Spinal cord (tissue), 10 donors: ENCODE measurements at places on chromosomes 11 and 22. TPM values are rescaled to one million over a fixed set of nuclear protein-coding genes. Genes with fewer than 3 reads are reported as not detected.

GRCh38 chr11:61834278-61835048 is 6.4 kb downstream of the FADS2 start:
- peaks cover 59% of the 10 kb centered on the region for H3K4me1 ChIP-seq
- peaks cover 45% of the 10 kb centered on the region for H3K36me3 ChIP-seq
- no peaks in the 10 kb centered on the region for H3K27me3 ChIP-seq
- H3K27ac ChIP-seq, result peak overlapping the region; percentile 88

DNA sequence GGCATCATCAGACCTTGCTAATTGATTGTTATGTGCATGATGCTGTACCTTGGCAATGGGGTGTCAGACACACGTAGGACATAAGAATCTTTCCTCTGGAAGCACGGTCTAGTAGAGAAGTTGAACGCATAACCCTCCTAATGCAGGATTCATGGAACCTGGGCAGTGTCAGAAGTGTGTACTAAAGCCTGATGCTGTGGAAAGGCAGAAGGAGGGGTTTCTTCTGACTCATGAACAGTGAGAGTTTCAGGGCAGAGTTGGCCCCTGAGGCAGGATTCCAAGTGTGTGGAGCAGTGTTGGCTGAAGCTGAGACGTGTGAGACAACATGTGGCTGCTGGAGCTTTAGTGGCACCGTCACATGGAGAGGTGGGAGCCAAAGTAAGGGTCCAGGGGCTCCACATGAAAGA is 3.5 kb downstream of the PANX1 start:
- H3K4me1 ChIP-seq, result peaks cover 38% of the 10 kb centered on the region
- H3K4me3 ChIP-seq, result no peak overlapping the region
- no peak overlapping the region for H3K27ac ChIP-seq
- no peaks in the 10 kb centered on the region for H3K36me3 ChIP-seq
- H3K27me3 ChIP-seq, result no peaks in the 10 kb centered on the region
- no peak for DNase-seq

The POU2AF3 gene
- polyA plus RNA-seq, result 2.7 TPM

- H3K4me3 ChIP-seq, result no peak overlapping the region
- H3K36me3 ChIP-seq, result no peaks in the 10 kb centered on the region
- H3K4me1 ChIP-seq, result peaks cover 4% of the 10 kb centered on the region
- DNase-seq, result no peak
Observed at GRCh38 chr22:35611891-35612576, 5.1 kb downstream of the MB start.

DNA sequence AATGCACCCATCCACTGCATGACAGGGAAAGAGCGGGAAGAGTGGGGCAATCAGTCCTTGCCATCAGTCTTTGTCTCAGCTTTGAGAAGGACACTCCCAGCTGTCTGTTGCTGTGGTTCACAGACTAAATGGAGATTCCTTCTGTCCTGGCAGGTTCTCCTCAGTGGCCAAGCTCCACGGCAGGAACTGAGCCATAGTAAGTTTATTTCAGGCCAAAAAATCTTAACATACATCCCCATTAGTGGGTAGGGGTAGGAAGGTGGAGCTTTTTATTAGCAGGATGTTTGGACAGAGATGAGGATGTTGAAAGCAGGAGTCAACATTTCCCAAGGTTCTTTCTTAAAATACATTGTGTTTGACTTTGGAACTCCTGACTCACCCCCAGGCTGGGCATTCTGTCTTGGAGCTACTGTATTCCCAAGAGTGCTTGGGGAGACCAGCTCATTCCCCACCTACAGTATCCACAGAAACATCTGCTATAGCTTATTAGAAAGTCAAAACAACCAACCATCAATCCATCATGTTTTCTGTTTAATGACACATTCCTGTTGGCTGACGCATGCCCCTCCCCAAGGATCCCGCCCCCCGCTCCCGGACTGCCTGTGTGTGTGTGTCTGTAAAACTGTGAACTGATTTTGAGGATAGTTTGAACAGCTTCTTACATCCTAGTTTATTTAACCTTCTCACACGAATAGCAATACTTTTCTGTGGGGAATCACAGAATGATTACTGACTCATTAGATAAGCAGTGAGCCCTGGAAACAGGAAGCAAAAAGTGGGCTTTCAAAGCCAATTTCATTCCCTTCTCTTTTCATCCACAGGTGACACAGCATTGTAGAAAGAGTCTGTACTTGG is 109.5 kb downstream of the CCDC81 start:
- H3K36me3 ChIP-seq, result peaks cover 4% of the 10 kb centered on the region
- no peak overlapping the region for H3K27ac ChIP-seq
- H3K4me1 ChIP-seq, result no peaks in the 10 kb centered on the region
- no peak overlapping the region for H3K4me3 ChIP-seq
- no peak for DNase-seq

GRCh38 chr11:129312730-129313503 is 62.7 kb upstream of the BARX2 start:
- peaks cover 8% of the 10 kb centered on the region for H3K4me1 ChIP-seq
- no peak for DNase-seq
- H3K27me3 ChIP-seq, result no peaks in the 10 kb centered on the region
- H3K27ac ChIP-seq, result peak overlapping the region; percentile 79

DNA sequence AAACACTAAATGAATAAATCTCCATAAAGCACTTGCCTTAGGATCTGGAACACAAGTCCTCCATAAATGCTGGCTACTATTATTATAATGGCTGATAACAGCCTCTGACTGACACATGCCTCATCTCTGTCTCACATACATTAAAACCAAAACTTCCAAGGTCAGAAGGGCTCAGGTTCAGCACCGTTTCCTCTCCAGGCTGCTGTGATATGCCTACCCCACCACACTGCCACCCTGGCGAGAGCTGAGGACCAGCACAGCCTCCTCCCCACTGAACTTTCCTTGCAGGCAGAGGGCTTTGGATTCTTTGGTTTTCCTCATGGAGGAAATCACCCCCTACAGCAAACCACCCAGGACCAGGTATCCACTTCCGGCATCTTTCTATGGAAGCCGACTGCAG is 112.8 kb downstream of the ABTB2 start:
- peaks cover 11% of the 10 kb centered on the region for H3K4me1 ChIP-seq
- H3K4me3 ChIP-seq, result no peak overlapping the region
- H3K27ac ChIP-seq, result no peak overlapping the region
- no peaks in the 10 kb centered on the region for H3K36me3 ChIP-seq

- H3K4me1 ChIP-seq, result peaks cover 20% of the 10 kb centered on the region
- no peak overlapping the region for H3K4me3 ChIP-seq
- DNase-seq, result no peak
- no peaks in the 10 kb centered on the region for H3K36me3 ChIP-seq
- H3K27ac ChIP-seq, result no peak overlapping the region
Observed at GRCh38 chr22:44398856-44399837, 86.4 kb upstream of the SHISAL1 start.

GRCh38 chr22:38901111-38901641 is 29.2 kb upstream of the CBX6 start:
- H3K36me3 ChIP-seq, result no peaks in the 10 kb centered on the region
- DNase-seq, result no peak
- no peaks in the 10 kb centered on the region for H3K4me1 ChIP-seq
- H3K4me3 ChIP-seq, result no peak overlapping the region
- no peaks in the 10 kb centered on the region for H3K27me3 ChIP-seq
- no peak overlapping the region for H3K27ac ChIP-seq

DNA sequence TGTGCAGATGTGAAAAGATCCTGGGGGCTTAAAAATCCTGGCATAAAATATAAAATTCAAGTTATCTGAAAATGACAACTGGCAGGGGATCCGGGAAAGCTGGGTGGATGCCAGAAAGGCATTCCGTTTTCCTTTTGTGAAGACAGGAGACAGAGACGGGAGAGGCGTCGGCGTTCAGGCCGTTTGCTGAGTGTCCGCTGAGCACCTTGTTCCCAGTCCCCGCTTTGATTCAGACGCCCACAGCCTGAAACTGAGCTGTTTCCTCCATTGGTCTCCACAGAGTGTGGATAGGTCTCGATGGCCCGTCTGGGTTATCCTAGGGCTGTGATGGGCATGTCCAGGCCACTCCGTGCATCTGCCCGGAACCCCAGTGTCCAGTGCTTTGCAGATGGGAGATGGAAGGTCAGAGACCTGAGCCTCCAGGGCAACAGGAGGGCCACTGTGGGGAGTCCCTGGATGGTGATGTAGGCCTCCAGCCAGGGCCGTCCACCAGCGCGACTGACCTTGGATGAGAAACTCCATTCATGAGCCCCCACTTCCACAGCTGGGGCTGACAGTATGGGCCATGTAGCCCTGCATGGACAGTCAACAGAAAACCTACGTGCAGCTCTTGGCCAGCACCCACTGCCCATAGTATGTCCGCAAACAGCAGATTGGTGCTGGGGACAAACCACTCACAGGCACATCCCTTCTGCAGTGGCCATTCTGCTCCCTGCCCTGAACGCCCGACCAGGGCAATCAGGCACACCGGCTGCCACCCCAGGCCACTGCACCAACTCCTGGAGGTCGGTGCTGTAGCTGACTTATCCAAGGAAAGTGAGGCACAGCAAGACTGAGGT is 11.6 kb downstream of the MRGPRF start:
- H3K27ac ChIP-seq, result peak overlapping the region; percentile 31
- H3K27me3 ChIP-seq, result no peaks in the 10 kb centered on the region
- peaks cover 30% of the 10 kb centered on the region for H3K4me1 ChIP-seq

The KRTAP5-1 gene
- 2.1 TPM for polyA plus RNA-seq

DNA sequence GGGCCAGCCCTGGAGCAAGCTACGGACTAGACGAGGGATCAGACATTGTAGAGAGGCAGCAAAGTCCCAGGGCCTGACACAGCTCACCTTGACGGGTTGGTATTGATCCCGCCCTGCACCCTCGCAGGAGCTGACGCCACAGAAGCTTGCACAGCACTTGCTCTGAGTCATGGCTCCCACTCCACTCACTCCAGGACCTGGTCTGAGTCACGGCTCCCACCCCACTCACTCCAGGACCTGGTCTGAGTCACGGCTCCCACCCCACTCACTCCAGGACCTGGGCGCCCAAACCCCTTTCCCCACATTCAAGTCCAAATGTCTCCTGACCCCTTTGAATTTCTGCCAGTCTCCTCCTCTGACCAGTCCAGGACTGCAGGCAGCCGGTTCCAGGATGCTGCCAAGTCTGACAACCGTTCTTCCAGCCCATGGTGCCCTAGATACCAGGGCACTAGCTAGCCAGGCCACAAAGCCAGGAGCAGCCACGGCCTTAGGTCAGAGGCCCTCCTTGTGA is 6.0 kb upstream of the PNPLA5 start:
- H3K4me3 ChIP-seq, result no peak overlapping the region
- H3K4me1 ChIP-seq, result no peaks in the 10 kb centered on the region
- no peak overlapping the region for H3K27ac ChIP-seq
- DNase-seq, result no peak

DNA sequence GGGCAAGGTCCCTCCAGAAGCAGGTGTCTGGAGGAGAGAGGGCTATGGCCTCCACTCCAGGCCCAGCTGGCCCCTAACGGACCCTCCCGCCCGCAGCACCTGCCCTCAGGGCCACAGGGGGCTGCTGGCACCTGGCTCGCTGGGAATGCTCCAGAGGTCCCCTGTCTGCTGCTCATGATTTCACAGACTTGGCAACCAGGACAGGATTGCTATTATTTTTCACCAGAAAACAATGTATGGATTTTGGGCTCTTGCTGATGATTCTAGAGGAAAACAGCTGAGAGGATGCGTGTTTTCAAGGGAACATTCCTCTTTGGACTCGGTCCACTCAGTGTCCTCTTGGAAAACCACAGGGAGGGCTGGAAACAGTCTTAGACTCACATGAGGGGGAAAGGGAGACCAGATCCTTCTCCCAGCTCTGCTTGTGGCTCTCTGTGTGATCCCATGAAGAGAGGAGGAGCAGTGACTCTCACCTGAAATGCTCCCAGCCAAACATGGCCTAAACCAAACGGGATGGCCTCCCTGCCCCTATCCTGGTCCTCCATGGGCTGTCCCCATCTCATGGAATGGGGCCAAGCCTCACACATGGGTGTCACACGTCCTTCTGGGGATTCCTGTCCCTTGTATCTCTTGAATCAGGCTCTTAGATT is 15.8 kb downstream of the MYEOV start:
- H3K27me3 ChIP-seq, result no peaks in the 10 kb centered on the region
- H3K27ac ChIP-seq, result no peak overlapping the region
- H3K4me1 ChIP-seq, result peaks cover 37% of the 10 kb centered on the region

DNA sequence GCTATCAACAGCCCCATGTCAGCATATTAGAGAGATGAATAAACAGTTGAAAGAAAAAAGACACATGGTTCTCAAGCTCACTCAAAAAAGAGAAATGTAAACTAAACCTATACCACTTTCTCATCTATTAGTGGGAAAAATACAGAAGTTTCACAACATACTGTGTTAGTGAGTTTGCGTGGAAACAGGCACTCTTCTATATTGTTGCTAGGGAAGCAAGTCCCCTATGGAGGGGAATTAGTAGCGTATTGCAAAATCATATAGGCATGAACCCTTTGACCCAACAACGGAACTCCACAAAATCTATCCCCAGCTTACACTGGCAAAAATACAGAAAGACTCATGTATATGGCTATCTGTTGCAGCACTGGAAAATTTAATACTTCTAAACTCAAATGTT is 14.2 kb upstream of the RFPL2 start:
- H3K36me3 ChIP-seq, result no peaks in the 10 kb centered on the region
- H3K4me1 ChIP-seq, result no peaks in the 10 kb centered on the region
- H3K4me3 ChIP-seq, result no peak overlapping the region
- DNase-seq, result no peak
- H3K27me3 ChIP-seq, result no peaks in the 10 kb centered on the region
- H3K27ac ChIP-seq, result no peak overlapping the region

The OR5M8 gene
- not detected for polyA plus RNA-seq
